NCI-H146 (cell line): ENCODE measurements at places on chromosomes 2 and 18.

- no peak for DNase-seq
These were observed 335.9 kb downstream of the DLGAP1 start for GRCh38 chr18:4119127-4119648.

DNA sequence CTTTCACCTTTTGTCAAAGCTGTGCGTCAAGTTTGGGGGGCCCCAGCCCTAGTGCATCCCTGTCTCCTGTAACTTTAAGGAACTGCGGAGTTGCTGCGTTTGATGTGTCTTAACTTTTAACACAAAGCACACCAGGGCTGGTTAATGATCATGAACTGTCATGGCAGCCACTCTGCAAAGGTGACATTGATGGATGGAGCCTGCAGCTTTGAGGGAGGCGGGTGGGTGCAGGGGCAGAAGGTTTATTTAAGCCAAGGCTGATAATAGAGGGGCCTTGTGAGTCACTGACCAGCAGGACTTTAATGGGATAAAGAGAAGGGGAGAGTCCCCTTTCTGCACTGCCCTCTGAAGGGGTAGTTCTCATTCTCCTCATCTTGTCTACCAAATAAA is 190.2 kb upstream of the GATA6 start:
- peak; percentile 34 for DNase-seq

- DNase-seq = no peak
These were observed 9.5 kb upstream of the ANO7 start for GRCh38 chr2:241178961-241179360.

- DNase-seq = no peak
These were observed 16.5 kb downstream of the FBXO15 start for GRCh38 chr18:74131124-74131523.
